ENCODE measurements at places on chromosomes 11 and 22.

DNA sequence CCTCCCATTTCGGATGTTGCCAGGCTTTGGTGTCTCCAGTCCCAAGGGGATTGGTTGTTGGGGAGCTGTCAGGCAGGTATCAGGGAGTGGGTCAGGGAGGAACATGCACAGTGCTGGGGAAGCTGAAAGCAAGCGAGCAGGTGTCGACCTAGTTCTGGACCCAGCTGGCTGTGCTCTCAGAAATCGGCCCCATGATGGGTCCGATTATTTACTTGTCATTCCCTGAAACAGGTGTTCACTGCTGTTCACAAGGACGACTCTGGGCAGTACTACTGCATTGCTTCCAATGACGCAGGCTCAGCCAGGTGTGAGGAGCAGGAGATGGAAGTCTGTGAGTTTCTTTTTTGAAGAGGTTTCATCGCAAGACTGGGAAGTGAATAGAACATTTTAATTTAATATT lies 76.8 kb downstream of the JAM3 start:
- DNase-seq = no peak

DNA sequence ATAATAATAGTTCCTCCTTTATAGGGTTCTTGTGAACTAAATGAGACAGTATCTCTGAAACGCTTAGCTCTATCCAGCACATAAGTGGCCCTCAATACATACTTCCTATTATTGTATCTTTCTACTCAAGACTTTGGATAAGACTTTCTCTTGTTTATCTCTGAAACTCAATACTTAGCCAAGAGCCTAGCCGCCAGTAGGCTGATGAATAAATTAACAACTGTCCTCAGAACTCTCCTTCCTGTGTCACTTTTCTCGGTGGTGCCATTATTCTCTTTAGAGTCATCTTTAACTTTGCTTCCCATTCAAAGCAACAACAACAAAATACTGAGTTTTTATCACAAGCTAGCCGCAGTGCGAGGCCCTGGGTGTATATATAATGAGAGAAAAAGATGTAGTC lies 86.9 kb downstream of the FAM83F start:
- DNase-seq = no peak

DNA sequence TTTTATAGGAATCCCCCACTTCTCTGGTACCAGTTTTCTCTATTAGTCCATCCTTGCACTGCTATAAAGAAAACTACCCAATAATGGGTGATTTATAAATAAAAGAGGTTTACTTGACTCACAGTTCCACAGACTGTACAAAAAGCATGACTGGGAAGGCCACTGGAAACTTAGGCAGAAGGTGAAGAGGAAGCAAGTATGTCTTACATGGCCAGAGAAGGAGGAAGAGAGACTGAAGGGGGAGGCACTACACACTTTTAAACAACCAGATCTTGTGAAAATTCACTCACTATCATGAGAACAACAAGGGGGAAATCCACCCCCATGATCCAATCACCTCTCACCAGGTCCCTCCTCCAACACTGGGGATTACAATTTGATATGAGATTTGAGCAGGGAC lies 68.9 kb upstream of the GNAZ start:
- no peak for DNase-seq

GRCh38 chr11:86408845-86409244 lies 34.2 kb downstream of the CCDC81 start:
- no peak for DNase-seq

DNA sequence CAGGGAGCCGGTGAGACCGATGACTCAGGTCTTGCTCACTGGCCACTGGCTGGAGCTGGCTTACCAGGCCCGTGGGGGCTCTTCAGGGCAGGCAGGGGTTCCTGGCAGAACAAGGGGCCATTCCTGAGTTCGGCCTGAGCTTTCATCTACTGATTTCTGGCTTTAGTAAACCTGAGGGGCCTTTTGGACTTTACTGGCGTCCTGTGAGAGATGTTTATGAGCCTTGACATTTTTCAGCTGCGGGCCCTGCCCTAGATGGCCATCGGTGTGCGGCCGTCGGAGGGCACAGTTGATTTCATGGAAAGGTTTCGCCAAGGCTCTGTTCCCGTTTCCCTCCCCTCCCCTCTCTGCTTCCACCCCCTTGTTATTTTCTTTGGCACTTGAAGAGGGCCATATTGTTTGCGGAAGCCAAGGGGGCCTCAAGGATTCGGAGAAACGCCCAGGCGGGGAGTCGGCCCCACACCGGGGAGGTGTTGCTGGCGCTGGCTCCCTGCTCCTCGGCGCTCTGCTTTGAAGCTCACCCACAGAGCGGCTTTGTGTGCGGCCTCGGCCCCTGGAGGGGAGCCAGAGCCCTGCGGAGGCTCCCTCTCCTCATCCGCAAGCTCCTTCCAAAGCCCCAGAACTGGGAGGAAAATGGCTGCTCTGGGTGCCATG lies 17.7 kb downstream of the ELF5 start:
- DNase-seq = no peak

Measured in CD4-positive, alpha-beta T cell treated with Interleukin-4 for 4 hours (primary cell).